Spinal cord (tissue), 10 donors: ENCODE measurements at places on chromosomes 5 and 9.

GRCh38 chr5:68845131-68845530 is 248.7 kb upstream of the SLC30A5 start:
- DNase-seq = no peak

DNA sequence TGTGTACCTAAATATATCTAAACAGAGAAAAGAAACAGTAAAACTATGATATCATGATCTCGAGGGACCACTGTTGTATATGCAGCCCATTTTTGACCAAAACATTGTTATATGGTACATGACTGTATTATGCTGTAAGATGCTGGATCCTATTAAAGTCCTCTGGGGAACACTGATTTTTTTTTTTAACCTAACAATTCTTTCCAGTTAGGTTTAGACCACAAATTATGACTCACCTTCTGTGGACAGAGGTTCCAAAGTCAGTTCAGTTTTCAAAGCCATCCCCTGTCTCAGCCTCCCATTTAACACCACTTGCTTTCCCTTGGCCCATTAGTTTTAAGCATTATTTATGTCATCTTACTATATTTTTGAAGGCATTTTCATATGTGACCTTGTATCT is 27.1 kb downstream of the TRMO start:
- DNase-seq = no peak

DNA sequence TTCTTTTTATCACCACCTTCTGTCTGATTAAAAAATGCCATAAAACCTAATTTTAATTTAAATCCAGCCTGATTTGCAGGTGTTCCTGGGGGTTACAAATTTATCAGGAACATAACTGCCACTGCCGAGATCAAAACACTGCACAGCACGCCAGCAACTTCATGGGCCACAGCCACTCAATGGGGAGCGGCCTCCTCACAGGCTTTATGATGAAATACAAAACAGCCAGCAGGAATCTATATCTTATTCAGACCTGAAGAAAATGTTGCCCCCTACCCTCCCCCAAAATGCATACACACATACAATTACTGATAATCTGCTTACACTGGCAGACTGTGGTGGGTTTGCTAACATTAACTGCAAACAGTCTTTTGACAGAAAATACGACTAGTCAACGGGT is 151.7 kb upstream of the POU5F2 start:
- DNase-seq = no peak

DNA sequence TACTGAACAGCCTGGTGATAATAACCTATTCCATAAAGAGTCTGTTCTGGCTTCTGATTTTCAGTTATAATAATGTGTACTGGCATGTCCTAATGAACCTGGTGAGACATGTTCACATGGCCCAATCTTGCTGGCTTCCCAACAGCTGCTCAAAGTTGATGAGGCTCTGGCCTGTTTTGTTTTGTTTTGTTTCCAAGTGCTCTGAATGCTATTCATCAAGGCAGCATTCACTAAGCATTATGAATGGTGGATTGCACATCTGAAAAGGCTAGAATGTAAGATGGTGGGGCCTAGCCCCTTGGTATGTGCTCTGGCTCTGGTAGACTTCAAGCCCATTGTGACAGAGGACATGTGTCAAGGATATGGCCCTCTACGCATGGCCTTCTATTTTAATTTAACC is 388.5 kb downstream of the PSAT1 start:
- no peak for DNase-seq

DNA sequence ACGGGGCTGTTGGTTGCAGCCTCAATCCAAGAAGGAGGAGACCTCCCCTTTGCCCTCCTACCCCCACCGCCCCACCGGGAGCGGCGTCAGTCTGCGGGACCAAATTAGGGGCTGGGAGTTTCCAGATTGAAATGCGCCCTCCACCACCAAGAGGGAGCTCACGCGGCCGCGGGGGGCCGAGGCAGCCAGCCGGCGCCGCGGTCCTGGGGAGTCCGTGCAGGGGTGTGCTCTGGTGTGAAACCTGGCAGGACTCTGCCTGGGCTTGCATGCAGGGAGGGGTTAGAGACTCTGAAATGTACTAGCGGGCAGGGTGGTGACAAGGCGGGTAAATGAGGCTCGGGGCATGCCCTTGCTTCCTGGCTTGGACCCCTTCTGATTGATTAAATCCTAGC is 989 bp upstream of the FBN2 start:
- DNase-seq = no peak

- no peak for DNase-seq
Observed at GRCh38 chr5:75648712-75649111, 37.5 kb downstream of the ANKDD1B start.

GRCh38 chr9:7011395-7012067 is 253.8 kb downstream of the KDM4C start:
- DNase-seq = no peak

GRCh38 chr5:143886651-143887638 is 75.0 kb downstream of the HMHB1 start:
- DNase-seq = peak; percentile 93

- DNase-seq = peak; percentile 82
Observed at GRCh38 chr5:53381-54174, 38.4 kb upstream of the PLEKHG4B start.

GRCh38 chr5:10195301-10195700 is 54.4 kb downstream of the ATPSCKMT start:
- no peak for DNase-seq

GRCh38 chr9:79292731-79293280 is 279.0 kb upstream of the TLE4 start:
- no peak for DNase-seq

GRCh38 chr9:70576116-70576515 is 161.7 kb upstream of the KLF9 start:
- DNase-seq = no peak

DNA sequence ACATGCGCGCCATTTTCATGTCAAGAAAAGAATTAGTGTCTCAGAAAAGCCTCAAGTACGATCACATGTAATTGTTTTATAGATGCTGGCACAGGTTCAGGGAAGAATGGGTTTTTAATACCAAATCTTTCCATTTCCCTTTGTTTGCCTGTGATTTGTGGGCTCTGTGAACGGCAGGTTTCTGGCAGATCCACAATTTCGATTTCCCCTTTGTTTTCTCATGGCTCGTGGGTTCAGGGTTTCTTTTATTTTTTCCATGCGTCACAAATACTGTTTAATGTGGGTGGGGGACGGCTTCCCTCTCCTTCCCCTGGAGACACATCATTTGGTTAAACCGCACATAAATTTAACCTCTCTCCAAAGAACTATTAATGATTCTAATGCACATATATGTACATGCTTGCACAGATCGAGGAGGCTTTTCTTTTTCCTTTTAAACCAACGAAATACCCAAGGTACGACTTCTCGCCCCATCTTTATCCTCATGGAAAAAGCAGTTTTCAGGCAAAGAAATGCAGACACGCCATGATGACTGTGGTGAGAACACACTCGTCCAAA is 195.9 kb downstream of the SLIT3 start:
- DNase-seq = no peak

DNA sequence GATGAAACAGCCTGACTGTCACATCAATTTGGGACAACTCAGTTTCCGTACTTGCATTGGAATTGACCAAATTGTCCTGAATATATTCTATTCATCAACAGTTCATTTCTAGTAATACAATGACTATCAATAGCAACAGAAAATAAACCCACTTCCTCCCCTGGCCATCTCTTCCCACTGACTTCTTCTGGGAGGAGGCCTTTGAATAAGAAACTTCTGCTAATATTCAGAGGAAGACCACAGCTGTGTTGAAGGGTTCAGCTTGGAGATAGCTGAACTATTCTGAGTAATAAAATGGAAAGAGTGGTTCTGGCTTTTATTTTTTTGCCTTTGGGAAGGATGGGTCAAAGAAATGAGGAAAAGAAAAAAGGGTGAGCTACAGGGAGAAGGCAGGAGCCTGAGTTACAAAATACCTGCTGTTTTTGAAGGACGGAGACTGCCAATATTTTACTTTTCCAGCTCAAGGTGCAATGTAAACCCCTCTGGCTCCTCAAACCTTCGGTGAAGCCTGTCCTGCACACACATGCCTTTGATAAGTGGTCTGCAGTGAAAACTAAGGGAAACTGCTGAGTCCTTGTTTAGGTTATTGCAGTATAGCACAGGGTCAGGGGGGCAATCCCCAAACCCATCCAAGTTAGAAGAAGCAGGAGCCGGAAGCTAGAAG is 29.9 kb downstream of the FYB1 start:
- DNase-seq = no peak
